ENCODE measurements at places on chromosomes 12 and 14. TPM values are rescaled to one million over a fixed set of nuclear protein-coding genes. Genes with fewer than 3 reads are reported as not detected.

GRCh38 chr12:124758266-124759220 is 105.1 kb downstream of the SCARB1 start:
- no peak overlapping the region for H3K4me3 ChIP-seq
- no peaks in the 10 kb centered on the region for H3K4me1 ChIP-seq
- DNase-seq = no peak

GRCh38 chr14:55245657-55246268 is 25.5 kb upstream of the FBXO34 start:
- no peaks in the 10 kb centered on the region for H3K36me3 ChIP-seq
- no peak overlapping the region for H3K27ac ChIP-seq
- no peak overlapping the region for H3K4me3 ChIP-seq
- no peaks in the 10 kb centered on the region for H3K27me3 ChIP-seq
- DNase-seq = no peak

GRCh38 chr12:54059668-54060067 is 6.0 kb downstream of the HOXC4 start:
- no peak overlapping the region for H3K4me3 ChIP-seq
- H3K27me3 ChIP-seq = no peaks in the 10 kb centered on the region
- H3K27ac ChIP-seq = no peak overlapping the region
- H3K36me3 ChIP-seq = no peaks in the 10 kb centered on the region
- H3K4me1 ChIP-seq = no peaks in the 10 kb centered on the region
- no peak for DNase-seq

ACSS3 gene
- total RNA-seq = 43.4 TPM
